GM10248 (cell line): ENCODE measurements at places on chromosomes 6 and 20.

DNA sequence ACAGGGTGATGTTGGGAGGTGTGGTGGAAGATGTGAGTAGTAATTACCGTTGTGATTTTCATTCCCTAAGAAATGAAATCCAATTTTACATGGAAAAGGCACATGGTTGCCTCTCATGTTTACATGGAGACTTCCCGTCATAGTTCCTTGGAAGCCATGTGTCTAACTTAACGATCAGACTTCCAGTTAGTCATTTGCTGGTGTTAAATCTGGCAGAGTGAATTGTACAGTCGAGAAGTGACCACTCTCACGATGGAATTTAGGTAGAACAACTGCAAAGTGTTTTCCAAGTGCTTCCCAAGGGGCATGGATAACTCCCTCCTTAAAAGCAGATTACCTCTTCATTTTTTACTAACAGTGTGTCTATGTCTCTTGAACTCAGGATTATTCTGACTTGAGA lies 145.8 kb upstream of the CCN2 start:
- DNase-seq: no peak

DNA sequence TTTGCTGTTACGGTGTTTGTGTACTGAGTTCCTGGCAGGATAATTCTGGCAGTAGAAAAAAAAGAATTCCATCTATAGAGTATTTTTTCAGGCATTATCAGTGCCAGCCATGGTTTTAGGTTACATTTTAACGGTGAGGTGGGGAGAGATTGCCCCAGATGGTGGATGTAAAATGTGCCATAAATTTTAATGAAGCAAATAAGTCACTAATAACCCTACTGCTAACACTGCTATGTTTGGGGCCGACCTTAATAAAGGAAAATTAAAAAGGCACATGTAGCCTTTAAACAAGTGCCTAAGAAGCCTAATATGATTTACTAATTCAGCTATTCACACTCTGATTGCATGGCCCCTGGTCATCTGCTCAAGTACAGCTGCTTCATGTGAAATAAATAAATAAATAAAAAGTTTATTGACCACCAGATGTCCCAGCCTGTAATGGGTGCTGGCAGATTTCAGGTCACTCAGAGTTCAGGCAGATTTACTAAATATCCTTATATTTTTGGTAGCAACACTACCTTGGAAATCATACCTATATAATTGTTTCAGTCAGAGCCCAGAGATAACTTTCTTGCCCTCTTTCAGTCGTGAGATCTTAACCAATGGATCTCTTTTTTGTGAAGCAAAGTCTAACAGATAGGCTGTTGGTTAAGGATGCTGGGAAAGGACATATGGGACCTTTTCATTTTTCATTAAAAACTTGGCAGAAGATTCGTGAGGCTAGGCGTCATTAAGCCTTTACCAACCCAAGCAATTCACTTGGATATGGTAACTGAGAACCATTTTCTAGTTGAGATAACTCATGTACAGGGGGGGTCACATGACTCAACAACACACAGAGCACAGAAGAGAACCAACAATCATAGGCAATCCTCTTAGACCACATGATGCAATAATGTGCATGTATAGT lies 495.0 kb upstream of the NRSN1 start:
- no peak for DNase-seq

DNA sequence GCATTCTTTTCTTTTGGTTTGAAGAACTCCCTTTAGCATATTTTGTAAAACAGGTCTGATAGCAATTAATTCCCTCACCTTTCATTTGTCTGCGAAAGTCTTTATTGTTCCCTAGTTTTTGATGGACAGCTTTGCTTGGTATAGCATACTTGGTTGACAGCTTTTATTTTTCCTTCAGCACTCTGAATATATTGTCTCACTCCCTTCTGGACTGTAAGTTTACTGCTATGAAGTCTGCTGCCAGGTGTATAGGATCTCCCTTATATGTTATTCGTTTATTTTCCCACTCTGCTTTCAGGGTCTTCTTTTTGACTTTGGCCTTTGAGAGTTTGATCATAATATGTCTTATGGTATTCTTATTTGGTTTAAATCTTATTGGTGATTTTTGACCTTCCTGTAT lies 47.7 kb upstream of the SNAP91 start:
- no peak for DNase-seq

DNA sequence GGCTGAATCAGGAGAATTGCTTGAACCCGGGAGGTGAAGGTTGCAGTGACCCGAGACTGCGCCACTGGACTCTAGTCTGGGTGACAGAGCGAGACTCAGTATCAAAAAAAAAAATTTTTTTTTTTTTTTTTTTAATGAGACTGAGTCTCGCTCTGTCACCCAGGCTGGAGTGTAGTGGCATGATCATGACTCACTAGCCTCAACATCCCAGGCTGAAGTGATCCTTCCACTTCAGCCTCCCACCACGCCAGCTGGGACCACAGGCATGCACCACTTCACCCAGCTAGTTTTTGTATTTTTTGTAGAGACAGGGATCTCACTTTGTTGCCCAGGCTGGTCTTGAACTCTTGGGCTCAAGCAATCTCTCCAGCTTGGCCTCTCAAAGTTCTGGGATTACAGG lies 53.3 kb downstream of the MYO6 start:
- no peak for DNase-seq

GRCh38 chr6:42735976-42736375 lies 9.9 kb downstream of the TBCC start:
- peak; percentile 3 for DNase-seq

DNA sequence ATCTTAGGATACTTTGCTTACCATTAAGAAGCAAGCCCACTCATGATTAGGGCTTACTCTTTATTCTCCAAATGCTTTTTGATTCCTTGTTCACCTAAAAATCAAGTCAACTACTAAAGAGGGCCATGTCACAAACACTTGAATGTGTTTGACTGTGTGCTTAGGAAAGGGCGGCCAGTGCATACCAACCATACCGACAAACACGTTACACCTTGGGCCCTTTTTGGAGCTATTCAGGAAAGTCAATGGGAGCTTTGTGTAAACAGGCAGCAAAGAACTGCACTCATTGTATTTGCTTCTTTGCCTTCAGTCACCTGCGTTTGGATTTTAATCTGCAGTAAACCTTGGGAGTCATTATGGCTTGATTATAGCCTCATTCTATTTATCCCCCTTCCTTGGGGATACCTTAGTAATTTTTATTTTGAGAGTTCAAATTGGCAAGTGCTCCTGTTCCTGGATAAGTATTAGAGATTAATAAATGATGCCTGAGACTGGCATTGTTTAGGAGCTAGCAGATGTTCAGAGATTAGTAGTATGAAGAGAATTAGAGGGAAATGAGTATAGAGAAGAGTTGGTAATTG lies 102.6 kb upstream of the HDGFL1 start:
- DNase-seq: no peak

DNA sequence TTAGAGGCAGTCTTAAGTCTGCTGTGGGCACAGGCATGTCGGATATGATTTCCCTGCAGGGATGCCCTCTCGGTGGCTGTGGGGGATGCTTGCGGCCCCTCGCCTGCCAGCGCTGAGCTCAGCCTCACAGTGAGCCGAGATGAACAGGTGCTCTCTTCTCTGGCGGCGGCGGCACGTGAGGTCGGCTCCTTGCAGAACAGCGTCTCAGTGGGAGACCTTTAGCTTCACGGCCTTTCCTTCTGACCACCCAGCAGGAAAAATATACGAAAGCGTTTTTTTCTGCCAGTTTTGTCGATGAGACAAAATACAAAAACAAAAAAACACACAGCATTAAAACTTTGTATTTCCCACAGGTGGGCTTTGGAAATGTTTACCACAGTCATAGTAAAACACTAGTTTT lies 23.6 kb downstream of the FOXA2 start:
- no peak for DNase-seq
